ENCODE measurements at places on chromosomes 11 and 22.

DNA sequence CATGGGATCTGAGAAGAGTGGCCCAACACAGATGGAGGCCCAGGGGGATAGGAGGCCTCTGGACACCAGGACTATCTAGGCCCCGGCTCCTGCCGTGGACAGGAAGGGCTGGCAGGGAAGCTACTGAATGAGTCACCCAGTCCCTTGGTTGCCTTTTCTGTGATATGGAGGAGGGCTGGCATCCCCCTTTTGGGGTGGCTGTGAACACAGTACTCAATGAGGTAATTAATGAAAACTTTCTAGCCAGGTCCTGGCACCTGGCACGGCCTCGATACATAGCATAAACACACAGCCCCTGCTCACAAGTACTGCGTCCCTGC lies 163.2 kb downstream of the CHST1 start:
- no peak for DNase-seq

GRCh38 chr22:27474112-27474571 lies 327.4 kb downstream of the MN1 start:
- no peak for DNase-seq

DNA sequence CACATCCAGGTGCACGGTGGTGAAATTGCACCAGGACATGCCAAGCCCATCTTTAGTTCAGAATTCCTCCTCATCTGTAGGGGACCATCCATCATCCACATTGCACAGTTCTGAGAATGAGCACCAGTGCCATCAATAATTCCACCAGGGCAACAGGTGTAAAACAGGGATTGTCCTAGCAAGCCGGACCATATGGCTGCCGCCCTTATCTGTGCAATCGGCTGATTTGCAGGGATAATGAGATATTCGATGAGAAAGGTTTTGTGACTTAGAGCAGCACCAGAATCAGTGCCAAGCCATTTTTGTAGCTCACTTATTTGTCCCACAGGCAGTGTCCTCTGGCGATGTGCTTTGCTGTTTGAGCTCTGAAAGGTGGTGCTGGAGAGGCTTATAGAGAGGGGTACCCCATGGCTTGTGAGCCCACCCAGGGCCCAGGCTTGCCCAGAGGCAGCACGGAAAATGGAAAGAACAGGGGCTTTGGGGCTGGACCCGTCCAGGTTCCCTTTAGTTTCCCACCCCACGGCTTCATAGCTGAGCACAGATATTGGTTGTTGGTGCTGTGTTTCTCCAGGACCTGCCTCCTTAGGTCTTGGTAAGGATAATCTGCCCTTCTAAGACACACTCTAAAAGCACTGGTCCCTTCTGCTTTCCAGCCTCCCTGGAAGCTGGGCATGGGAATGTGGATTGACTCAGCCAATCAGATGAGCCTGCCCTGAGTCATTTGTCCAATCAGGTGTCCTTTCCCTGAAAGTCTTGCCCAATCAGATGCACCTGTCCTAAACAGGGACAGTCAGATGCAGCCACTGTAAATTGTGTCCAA lies 84.0 kb upstream of the SHANK2 start:
- DNase-seq = no peak

DNA sequence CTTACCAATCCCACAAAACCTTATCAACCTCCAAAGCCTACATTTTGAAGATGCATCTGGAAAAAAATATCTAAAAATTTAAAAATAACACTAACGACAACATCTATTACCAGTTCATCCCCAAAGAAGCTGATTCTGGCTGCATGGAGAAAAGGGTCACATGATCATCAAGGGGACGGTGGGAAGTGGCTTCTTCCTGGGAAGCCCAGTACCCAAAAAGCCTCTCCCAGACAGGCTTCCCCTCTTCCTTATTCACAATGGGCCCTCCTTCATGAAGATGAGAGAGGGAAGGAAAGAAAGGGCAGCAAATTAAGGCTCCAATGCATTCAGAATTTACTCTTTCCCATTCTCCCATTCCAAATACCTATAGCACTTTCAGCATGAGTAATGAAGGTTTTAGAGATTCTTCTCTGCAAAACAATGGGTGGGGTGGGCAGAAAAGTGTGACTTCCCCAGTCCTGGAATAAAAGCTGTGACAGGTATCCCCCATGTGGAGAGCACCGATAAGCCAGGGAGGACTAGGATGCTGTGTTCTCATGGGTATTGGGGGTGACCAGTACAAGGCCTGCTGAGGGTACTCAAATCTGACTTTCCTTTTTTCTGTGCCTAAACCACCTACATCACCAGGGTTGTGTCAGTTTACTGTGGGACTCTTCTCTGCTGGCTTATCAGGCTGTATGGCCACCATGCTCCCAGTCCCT lies 88.2 kb downstream of the SIK3 start:
- no peak for DNase-seq

DNA sequence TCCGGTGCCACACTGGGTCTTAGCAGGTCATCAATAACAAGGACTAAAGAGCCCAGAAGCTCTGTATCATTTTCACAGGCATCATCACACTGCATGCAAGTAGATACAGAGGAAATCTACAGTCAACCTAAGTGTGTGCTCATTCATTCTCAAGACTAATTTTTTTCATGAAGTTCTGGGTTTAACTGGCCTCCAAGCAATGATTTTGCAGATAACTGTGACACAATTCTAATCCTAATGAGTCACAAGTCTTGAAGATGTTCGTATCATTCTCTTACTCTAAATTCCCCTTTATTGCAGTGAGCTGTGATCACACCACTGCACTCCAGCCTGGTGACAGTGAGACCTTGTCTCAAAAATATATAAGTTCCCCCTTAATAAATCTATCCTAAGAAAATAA lies 2.5 kb downstream of the OR52W1 start:
- DNase-seq = no peak

Data from stimulated activated CD8-positive, alpha-beta memory T cell treated with anti-CD3 and anti-CD28 coated beads, Interleukin-15, amount 100 ng/mL, for 1 hour (primary cell).